ENCODE measurements at places on chromosomes 11 and 22.

DNA sequence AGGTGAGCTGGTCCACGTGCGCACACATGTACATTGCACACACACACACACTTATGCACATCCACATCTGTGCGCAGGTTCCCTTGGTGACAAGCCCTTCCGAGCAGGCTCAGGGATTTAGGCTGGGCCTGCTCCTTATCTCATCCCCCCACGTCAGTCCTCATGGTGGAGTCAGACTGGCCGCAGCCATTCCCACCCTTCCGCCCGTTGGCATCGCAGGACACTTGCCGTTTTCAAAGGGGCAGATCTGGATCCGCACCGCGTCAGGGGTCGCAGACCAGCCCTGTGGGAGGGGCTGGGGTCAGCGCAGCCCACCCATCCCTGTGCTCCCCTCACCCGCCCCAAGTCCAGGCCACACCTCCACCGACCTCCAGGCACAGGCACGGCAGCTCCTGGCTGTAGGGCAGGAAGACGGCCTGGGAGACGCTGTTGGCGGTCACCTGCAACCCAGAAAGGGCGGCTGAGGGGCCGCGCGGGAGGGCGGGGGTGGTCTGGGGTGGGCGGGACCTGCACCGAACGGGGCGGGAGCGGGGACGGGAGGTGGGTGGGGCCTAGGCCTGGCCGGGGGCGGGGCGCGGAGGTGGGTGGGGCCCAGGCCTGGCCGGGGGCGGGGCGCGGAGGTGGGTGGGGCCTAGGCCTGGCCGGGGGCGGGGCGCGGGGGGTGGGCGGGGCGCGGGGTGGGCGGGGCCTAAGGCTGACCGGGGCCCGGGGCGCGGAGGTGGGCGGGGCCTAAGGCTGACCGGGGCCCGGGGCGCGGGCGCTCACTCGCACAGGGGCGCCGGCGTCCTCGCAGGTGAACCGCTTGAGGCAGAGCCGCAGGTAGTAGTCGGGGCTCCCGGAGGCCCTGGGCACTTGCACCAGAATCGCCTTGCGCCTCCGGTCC, 13.3 kb downstream of the IL17REL start:
- no peak for DNase-seq

DNA sequence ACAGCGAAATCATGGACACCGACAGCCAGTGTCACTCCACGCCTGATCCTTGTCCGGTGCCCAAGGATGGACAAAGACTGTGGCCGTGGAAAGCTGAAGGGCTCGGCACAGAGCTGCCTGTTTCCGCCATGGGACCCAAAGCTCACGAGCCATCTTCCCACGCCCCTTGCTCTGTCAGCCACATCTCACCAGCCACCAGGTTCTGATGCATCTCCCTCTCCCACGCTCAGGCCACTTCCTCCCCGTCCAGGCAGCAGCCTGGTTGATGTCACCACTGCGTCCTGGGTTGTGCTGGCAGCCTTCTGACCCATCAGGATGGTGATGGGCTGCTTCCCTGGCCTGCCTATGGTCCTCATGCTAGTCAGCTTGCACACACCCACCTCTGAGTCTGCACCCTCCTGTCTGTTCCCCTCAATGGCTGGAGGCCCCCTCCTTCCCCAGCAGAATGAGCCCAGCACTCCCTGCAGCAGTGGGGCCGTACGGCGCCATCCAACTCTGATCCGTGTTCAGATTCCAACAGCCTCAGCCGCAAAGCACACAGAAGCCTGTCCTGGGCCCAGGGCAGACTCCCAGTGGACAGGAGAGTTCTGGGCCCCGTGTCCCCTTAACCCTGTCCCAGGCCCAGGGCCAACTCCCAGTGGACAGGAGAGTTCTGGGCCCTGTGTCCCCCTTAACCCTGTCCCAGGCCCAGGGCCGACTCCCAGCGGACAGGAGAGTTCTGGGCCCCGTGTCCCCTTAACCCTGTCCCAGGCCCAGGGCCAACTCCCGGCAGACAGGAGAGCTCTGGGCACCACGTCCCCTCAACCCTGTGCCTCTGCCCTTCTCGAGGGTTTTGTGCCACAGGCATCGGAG, 259.5 kb downstream of the BRD1 start:
- no peak for DNase-seq

DNA sequence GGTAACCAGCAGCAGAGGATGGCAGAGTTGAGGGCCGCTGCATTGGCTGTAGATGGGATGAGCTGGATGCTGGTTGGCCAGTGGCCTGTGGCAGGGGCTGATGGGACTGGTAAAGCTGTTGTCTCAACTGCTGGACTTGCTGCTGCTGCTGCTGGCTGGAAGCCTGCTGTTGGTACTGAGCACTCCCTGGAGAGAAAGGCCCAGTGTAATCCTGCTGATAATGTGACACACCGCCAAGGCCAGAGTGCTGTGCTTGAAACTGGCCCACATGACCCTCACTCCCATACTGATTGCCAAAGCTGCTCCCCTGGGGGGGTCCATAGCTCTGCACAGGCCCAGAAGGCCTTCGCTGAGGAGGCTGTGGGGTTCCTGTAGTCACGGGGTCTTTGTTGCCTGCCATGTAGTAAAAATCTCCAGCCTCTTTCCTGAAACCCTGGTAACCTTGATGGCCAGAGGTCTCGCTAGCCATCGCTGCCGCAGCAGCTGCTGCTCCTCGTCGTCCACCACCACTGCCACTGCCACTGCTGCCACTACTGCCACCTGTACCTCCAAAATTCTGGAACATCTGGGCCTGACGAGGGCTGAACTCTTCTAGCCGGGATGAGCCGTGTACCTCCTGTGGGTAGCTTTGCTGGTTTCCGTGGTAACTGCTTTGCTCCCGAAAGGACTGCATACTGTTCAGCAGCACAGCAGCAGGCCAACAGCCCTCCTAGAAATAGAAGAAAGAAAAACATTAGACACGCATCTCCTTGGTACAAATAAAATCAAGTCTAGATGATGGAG, 55.6 kb downstream of the TCF20 start:
- no peak for DNase-seq

- DNase-seq = no peak
Observed at GRCh38 chr11:133346137-133346536, 186.2 kb downstream of the OPCML start.

DNA sequence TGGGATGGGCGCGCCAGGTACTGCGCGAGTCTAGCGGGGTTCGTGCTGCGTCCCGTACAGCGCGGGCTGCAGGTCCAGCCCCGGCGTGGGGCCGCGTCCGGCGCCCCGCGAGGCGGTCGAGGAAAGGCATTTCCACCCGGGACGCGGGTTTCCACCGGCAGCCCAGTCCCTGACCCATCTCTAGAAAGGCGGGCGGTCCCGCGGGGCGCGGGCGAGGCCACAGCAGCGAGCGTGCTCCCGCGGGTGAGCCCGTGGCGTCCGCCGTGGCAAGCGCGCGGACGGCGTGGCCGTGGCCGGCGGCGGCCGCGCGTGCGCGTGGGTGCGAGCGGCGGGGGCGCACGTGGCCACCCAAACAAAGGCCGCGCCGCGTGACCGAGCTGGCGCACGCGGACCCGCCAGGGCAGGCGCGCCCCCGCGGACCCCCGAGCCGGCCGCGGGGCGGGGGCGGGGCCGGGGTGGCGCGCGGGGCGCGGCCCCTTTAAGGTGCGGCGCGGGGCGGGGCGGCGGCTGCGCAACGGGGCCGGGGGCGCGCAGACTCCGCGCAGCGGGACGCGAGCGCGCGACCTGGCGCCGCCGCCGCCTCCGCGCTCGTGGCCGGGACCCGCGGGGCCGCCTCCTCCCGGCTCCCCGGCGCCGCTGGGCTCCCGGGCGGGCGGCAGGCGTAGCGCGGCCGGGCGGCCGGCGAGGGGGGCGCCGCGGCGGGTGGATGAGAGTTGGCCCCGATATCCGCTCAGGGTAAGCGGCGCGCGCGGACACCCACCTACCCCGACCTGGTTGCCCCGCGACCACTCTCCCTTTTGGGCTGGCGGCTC, 39.3 kb upstream of the CELSR1 start:
- DNase-seq = no peak

DNA sequence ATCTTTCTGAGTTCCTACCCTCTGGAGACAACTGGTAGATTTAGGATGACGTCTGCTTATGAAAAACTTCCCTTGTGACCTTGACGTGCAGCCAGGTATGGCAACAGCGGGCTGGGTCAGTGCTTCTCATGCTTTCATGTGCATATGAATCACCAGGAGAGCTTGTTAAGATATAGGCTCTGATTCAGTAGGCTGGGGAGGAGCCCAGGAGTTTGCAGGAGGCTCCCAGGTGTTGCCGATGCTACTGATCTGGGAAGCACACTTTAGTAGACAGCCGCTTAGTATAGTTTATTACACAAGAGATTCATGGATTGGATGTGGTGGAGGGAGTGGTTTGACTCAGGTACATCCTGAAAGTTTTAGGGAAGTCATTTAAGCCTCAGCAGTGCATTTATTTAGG, 23.8 kb downstream of the DIXDC1 start:
- no peak for DNase-seq

- DNase-seq = no peak
Observed at GRCh38 chr11:122340607-122341290, 224.7 kb upstream of the BLID start.

GRCh38 chr11:45933131-45933831, 10.8 kb downstream of the LARGE2 start:
- no peak for DNase-seq

- DNase-seq = no peak
Observed at GRCh38 chr11:96101146-96101545, 177.2 kb upstream of the MTMR2 start.

DNA sequence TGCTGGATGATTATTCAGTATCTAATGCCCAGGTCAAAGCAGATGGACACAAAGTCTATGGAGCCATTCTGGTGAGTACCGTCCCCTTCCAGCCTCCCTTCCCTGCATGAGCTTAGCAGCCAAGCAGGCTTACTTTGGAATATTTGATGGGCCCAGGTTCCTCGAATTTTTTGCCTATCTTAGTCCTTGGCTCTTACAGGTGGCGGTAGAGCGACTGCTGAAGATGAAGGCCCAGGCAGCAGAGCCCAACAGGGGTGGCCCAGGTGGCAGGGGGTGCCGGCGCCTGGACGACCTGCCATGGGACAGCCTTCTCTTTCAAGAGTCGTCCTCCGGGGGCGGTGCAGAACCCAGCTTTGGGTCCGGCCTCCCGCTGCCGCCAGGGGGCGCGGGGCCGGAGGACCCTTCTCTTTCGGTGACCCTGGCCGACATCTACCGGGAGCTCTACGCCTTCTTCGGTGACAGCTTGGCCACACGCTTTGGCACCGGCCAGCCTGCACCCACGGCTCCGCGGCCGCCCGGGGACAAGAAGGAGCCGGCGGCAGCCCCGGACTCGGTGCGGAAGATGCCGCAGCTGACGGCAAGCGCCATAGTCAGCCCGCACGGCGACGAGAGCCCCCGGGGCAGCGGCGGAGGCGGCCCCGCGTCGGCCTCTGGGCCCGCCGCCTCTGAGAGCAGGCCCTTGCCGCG, 741 bp upstream of the TMEM179B start:
- DNase-seq = peak; percentile 16

GRCh38 chr11:92837595-92837994, 131.9 kb upstream of the MTNR1B start:
- DNase-seq = no peak

DNA sequence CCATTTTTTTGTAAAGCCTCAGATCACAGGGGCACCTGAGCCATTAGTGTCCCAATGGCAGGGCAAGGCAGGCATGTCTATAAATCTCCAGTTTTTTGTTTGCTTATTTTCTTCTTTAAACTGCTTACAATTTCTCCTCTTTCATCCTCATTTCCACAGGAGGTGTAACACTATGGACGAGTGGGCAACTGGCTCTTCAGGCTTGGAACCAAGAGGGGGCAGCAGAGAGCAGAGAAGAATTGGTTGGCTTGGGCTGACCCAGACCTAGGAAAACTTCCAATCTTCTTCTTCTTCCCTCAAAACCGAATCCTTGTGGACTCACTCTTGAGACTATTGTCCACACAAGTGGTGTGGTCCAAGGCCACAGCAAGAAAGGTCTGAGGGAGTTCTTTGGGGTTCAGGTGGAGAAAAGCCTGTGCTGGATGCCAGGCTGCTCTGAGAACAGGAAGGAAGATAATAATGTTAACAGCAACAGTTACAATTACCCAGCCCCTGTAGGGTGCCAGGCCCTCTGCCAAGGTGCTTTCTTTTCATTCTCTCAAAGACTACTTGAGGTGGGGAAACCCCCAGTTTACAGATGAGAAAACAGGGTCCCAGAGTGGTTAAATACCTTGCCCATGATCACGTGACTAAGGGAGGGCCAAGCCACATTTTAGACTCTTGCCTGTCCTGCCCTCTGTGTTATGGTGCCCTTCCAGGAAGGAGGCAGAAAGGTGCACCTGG, 70.7 kb upstream of the E2F8 start:
- no peak for DNase-seq

DNA sequence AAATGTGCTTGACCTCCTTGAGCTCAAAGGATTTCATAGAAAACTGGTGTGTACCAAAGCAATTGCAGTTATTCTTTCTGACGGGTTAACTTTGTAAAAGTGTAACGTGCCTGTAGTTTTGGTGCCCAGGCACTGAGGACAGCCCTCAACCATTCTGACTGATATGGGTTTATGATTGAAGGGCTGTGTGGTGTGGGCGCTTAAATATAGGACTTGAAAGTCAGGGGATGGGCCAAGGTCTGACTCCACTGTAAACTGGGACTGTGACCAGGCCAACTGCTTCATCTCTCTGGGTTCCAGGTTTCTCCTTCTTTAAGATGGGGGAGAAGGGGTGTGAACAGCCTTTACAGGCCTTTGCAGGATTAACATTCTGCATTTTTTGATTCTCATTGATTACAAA, 191.1 kb upstream of the ARHGAP20 start:
- DNase-seq = no peak

DNA sequence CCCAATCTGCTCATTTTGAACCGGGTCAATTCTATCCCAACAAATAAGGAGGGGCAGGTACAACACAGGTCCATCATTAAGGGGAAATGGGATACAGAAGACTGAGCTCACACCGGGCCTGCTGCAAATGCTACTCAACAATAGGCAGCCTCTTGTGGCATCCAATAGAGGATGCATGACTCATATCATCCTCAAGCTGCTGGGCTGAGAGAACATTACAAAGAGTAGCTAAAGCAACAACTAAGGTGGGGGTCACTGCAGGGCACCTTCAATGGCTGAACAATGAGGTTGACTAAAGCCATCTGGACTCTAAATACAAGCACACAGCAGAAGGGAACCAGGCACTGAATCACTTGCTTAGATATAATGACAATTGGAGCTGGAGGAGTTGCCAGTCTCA, 130.1 kb upstream of the SYN3 start:
- DNase-seq = no peak

- no peak for DNase-seq
Observed at GRCh38 chr22:19786959-19787848, 26.6 kb downstream of the TBX1 start.

DNA sequence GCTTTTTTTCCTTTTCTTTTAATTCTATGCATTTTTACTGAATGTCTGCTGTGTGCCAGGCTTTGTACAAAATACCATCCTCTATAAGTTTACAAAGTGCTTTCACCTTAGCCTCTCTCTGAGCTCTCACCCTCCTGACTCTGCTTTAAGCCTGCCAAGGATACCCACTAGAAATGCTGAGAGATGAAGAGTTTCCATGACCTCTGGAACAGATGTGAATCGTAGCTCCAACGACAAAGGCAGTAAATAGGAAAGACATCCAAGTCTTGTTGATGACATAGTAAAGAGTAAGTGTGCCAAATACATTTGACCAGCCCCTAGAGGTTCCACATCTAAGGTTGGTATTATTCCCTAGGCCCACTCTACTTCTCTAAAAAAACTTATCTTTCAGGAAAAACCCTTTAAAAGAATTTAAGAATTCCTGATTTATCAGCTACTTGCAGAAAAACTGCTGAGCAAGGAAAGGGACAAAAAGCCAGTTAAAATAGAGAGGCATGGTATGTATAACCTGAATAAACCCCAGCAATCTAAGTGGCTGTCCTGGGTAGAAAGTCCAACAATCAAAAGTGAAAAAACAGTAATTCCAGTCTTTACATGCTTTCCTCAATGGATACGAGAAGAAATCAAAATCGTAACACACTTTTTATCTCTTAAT, 45.4 kb downstream of the GAB2 start:
- no peak for DNase-seq

- DNase-seq = no peak
Observed at GRCh38 chr22:22068025-22068424, 85.4 kb upstream of the TOP3B start.
